ENCODE measurements at places on chromosomes 2 and 18. TPM values are rescaled to one million over a fixed set of nuclear protein-coding genes. Genes with fewer than 3 reads are reported as not detected.

- no peak for DNase-seq
Observed at GRCh38 chr2:98911376-98912154, 24.5 kb downstream of the CRACDL start.

DNA sequence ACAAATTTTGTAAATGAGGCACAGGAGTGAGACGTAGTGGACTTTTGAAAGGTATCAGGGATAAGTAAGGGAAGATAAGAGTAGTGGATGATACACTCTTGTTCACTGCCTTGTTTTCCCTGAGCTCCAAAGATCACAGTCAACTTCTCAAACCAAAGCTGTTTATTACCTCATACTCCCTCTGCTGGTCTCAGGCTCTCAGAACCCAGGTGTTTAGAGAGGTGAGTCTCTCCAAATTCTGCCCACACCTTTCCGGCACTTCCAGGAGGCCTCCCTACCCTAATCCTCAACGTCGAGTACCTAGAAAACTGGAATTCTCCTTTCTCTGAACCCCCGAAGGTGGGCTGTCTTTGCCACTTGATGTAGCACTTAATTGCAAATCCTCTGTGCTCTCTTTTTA is 621.1 kb downstream of the BCL11A start:
- DNase-seq = no peak

DNA sequence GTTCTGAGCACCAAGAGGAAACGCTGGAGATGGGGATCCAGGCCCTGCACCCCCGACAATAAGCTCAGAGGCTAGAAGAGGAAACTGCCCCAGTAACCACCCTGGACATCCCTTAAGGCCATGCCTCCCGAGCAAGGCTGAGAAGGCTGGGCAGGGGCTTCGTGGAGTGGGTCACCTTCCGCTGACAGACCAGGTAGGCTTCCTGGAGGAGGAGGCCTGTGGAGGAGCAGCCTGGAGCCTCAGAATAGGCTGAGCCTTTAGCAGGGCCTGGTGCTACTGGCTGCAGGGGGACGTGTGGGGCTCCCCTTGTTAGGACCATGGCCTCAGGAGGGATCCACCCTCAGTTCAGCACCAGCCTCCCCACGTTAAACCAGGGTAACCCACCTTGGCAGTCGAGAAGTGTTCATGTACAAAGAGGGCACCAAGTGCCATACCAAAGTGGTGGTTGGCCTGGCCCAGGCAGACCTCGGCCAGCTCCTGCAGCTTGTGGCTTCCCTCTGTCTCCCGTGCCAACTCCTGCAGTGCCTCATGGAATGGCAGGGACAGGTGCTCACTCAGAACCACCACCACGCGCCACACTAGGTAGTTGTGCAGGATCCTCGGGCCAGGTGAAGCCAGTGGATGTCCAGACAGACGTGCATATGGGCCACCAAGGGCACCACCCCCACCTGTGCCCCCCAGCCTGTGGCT is 28.5 kb upstream of the ALPP start:
- DNase-seq = peak; percentile 32

GRCh38 chr18:39348757-39349156 is 1783.2 kb upstream of the CELF4 start:
- no peak for DNase-seq

- no peak for DNase-seq
Observed at GRCh38 chr2:46937471-46937901, 21.9 kb upstream of the MCFD2 start.

DNA sequence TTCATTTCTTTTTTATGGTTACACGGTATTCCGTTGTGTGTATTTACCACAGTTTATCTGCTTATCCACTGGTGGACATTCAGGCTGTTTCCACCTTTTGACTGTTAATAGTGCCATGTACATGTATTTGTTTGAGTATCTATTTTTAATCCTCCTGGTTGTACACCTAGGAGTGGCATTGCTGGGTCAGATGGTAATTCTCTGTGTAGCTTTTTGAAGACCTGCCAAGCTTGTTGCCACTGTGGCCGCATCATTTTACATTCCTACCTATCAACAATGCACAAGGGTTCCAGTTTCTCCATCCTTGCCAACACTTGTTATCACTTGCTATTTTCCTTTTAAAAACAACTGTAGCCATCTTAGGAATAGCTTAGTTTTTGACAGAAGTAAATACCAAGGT is 13.3 kb downstream of the MPHOSPH10 start:
- no peak for DNase-seq

DNA sequence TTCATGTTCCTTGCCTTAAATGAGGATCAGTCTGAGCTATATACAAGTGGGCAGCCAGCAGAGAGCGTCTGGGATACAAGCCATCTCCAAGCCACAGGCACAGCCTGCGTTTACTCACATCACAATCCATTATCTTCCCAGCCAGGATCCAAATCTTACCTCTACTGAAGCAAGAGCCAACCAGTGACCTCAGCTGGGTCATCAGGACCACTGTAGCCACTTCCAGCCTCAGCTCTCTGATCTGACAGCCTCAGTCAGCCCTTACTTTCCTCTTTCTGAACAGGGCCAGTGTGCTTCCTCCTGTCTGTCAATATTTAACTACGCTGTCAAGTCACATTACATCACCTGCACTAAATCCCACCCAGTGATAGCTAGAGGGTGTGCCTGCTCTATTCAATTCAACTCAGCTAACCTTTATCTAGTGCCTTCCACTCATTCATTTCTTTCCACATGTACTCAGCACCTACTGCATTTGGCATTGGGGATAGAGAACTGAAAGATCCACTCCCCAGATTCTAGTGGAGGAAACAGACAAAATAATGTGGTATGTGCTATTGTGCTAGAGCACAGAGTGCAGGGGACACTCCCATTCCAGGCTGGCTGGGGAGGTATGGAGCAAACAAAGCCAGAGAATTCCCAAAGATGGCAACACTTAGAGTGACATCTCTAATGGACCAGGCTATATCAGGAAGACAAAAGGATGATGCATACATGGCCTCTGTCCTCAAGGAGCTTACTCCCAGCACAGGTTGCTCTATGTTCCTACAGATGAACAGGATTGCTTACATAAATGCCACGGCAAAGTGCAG is 146.5 kb downstream of the NCKAP5 start:
- peak; percentile 55 for DNase-seq

DNA sequence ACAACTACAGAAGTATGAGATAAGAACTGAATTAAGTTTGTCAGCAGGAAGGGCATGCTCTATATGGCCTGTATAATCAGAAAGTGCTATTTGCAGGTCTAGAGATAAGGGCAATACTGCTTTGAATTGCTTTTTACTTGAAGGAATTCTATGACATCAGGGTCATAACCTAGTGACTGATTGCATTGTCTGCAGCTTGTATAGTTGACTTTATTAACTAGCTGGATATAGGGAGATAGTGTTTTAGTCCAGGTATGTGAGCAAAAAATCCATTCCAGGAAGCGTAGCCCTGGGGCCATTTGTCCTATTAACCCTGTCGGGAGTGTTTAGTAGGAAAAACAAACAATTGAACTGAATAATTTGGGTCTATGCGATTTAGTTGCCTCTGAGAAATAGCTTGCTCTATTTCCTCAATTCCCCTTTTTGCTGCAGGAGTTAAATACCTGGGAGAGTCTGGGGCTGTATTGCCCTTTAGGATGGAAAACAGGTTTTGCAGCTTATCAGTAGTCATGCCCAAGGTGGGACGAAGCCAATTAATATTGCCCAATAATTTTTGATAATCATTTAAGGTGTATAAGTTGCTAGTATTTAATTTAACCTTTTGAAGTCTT is 30.0 kb downstream of the HTR2B start:
- no peak for DNase-seq

GRCh38 chr2:60380411-60380810 is 173.0 kb downstream of the BCL11A start:
- no peak for DNase-seq

DNA sequence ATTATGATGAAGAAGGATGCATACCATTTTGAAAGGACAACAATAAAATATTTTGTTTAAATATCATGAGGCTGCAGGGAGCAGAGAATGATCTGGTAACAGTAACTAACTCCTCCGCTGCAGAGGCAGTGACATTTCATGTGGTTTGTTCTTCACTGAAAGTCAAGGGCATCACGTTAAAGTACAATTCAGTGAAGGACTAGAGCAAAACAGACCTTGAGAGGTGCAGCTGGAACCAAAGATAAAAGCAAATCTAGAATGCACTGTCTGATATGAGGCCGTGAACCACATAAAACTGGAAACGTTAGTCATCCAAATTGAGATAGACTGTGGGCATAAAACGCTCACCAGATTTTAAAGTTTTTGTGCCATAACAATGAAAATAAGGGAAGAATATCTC is 522.9 kb upstream of the TNP1 start:
- DNase-seq = no peak

GRCh38 chr18:533995-534601 is 33.6 kb upstream of the COLEC12 start:
- no peak for DNase-seq

- no peak for DNase-seq
Observed at GRCh38 chr18:33560686-33561370, 17.2 kb upstream of the ASXL3 start.

- no peak for DNase-seq
Observed at GRCh38 chr2:88167740-88168139, 2.4 kb upstream of the THNSL2 start.

GRCh38 chr2:109058191-109058632 is 69.2 kb upstream of the EDAR start:
- peak; percentile 21 for DNase-seq

- DNase-seq = no peak
Observed at GRCh38 chr2:121949271-121949670, 193.8 kb downstream of the TSN start.

DNA sequence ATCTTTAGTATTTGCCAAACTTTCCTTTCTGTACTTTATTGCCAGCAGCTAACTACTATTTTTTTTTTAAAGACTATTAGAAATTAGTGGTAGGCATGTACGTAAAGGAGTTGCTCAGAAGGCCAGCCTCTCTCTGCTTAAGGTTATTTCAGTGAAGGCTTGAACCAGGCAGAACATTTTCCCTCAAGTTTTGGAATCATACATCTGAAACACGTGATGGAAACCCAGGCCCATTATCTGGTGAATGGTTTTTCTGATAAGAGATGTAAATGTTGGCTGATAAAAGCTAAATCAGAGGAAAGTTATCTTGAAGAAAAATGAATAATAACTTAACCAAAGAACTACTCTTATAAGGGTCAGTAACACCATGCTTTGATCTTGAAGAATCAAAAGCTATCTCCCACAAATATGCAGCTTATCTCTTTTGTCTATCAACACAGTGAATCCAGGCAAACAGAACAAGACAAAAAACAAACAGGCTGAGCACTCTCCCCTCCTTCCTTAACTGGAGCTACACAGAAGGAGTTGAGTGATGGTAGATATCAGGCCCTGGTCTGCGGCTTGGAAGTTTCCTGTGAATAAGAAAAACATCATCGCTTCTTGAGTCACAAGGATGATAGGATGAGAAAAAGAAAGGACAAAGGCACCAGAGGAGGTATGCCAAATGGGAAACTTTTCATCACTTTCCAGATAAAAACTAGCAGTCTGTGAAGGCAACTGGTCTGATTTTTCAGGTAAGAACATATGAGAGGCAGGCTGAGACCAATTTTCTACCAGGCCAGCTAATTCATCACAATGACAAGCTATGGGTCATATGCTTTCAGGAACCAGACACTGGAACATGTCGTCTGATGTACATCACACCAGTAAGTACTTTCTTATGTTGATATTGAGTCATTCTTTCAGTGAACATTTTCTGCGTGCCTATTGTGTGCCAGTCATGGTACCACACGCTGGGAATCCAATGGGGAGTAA is 88.4 kb upstream of the STK17B start:
- no peak for DNase-seq

DNA sequence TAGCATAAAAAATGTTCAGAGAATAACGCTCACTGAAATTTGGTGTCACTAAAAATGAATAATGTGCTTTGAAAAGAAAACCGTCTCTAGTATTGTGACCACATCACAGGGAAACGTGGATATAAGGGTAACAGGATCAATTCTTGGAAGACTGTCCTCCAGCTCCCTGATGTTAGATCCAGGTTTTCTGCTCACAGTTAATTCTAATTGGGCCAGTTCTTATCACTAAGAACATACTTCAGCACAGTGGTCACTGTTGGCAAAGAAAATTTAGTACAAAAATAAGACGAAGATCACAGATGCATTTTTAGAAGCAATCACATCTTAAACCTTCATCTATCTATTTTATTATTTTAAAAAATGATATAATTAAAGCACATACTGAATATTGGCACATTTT is 57.0 kb upstream of the CD226 start:
- DNase-seq = peak; percentile 39

DNA sequence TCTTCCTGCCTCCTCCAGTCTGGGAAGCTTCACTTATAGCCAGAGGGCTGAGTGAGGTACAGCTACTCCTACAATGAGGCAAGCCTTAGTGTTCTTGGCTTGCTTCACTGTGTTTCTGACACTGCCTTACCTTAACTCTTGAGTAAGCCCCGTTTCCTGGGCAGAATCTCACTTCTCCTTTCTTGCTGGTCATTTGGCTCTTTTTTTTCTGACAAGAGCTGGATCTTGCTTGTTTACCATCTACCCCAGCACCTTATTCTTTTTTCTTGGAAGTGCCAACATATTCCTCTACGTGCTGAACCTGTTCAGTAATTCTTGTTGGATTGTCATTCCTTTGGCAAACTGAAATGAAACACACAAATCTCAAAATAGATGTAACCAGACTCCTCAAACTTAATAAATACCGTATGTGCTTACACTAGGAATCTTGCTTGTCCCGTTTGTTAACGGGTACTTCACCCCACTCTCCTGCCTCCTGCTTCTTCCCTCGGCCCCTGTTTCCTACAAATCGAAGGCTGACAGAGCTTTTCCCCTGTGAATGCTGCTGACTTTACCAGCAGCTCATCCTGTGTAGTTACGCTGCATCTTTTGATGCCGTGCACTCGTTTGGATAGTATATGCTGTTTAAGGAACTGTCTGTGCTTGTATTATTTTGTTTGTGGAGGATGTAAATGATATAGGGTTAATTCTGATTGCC is 132.2 kb downstream of the FMNL2 start:
- peak; percentile 86 for DNase-seq

- no peak for DNase-seq
Observed at GRCh38 chr2:143885461-143885860, 634.5 kb downstream of the ZEB2 start.

- peak; percentile 57 for DNase-seq
Observed at GRCh38 chr18:44725300-44726058, 44.8 kb downstream of the SETBP1 start.

DNA sequence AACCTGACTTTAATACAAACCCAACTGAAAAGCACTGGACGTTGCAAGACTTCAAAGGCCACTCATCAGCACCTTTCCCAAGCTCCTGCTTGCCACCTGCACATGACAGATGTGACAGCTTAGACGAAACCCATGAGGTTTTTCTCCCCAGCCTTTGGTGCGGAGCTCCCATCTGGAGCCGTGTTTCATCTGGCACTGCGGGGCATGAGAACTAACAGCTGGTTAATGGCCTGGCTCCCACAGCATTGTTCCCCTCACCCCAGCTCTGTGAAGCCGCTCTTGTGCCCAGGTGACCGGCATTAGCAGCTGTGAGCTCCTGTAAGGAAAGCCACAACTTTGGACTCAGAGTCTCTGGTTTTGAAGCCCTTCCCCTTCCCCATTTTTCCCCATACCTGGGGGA is 50.9 kb downstream of the GALR1 start:
- DNase-seq = no peak

- no peak for DNase-seq
Observed at GRCh38 chr18:13291299-13291698, 72.7 kb downstream of the LDLRAD4 start.

PSMA8 gene
- total RNA-seq = not detected

SCN9A gene
- total RNA-seq = 5.2 TPM

COL3A1 gene
- total RNA-seq = 7,706 TPM

CD8A gene
- total RNA-seq = 0.09 TPM

TDRD15 gene
- total RNA-seq = not detected

SRSF7 gene
- total RNA-seq = 92.9 TPM

POTEC gene
- total RNA-seq = not detected

ELOA2 gene
- total RNA-seq = not detected

SIGLEC15 gene
- total RNA-seq = 0.09 TPM

AGFG1 gene
- total RNA-seq = 32.7 TPM

FHOD3 gene
- total RNA-seq = 27.7 TPM
